ENCODE measurements at places on chromosomes 13 and 19. TPM values are rescaled to one million over a fixed set of nuclear protein-coding genes. Genes with fewer than 3 reads are reported as not detected.

TEX101 gene
- 3.3 TPM for total RNA-seq

DHDH gene
- 1.2 TPM for total RNA-seq

CCDC194 gene
- total RNA-seq, result not detected

FCGBP gene
- total RNA-seq, result 25.7 TPM

CLDND2 gene
- 1.1 TPM for total RNA-seq

CCDC61 gene
- 9.1 TPM for total RNA-seq

CNN1 gene
- total RNA-seq, result 8.3 TPM

ZGLP1 gene
- 1.0 TPM for total RNA-seq

C19orf33 gene
- 272 TPM for total RNA-seq

PSG1 gene
- not detected for total RNA-seq

LENG8 gene
- 38.5 TPM for total RNA-seq

ZIC2 gene
- 0.04 TPM for total RNA-seq

GRCh38 chr13:45207319-45207718, 6.5 kb upstream of the KCTD4 start:
- no peak for ATAC-seq

GRCh38 chr13:109747524-109747923, 38.9 kb downstream of the IRS2 start:
- ATAC-seq, result no peak

GRCh38 chr19:48713041-48713863, 6.3 kb downstream of the MAMSTR start:
- no peak for ATAC-seq

GRCh38 chr19:55699221-55699620, 24.2 kb downstream of the EPN1 start:
- no peak for ATAC-seq

DNA sequence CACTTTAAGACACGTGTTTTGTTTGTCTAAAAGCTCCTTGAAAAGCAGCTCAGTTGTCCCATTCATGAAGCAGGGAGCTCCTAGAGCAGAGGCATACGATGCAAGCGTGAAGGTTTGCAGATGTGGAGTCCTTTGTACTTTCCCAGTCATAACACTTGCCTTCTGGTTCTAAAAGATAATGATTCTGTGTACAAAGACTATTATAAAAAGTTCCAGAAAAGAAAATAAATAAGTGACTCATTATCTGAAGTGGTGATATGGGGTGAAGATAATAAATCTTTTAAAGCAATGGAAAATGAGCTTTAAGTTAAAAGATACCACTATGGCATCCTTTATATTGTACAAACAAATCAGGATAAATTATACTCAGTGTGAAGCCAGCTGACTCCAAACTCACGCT, 569.9 kb downstream of the MYO16 start:
- no peak for ATAC-seq

GRCh38 chr13:103276775-103277498, 210.7 kb upstream of the SLC10A2 start:
- no peak for ATAC-seq

GRCh38 chr13:85441975-85442374, 357.2 kb downstream of the SLITRK6 start:
- no peak for ATAC-seq

DNA sequence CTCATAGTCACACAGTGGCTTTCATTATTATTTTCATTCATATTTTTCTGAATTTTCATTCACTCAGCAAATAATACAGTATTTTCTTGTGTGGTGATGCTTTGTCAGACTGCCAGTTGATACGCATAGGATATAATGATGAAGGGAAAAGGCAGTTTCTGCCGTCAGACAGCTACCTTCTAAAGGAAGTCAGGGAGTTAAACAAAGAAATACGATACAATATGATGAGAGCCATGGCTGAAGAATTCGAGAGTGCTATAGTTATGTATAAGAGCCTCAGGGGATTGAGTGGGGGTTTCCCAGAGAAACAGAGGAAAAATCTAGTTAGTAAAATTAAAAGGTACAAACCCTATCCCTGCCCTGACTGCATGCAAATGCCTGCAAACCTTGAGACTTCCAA, 479.1 kb downstream of the OLFM4 start:
- ATAC-seq, result no peak

DNA sequence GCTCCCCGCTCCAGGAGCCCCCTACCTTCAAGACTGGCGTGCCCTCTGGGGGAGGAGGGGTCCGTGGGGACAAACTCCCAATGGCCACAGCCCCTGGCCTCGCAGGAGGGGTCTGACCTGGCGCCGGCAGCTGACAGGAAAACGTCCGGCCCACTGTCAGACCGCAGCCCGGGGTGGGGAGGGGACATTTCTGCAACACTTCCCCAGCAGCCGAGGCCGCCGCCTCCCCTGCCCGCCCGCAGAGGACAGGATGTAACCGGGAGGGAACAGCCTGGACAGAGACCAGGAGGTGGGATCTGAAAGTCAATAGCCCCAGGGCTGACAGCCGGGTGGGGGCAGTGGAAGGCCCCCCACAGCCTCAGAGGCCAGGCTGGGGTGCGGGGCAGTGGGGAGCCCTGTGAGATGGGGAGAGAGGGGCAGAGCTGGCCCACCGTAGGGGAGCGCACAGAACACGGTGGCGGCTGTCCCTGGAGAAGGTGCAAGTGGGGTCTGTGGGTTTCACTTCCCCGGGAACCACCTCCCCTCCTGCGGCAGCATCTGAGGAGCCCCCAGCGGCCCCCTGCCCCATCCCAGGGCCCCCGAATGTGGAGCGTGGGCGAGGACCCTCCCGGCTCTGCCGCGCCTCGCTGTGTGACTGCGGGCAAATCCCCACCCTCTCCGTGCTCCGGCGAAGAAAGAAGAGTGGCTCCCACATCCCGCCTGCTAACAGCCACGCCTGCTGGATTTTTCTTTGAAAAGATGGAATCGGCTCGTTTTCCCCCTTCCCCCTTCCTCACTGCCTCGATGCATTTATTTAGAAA, at the start of gene PEAK3:
TSS of gene PEAK3 (minus strand) at position 114 of the 800 bp plus-strand sequence. CDS start 1,244 bp downstream, outside the sequence.
- peak; percentile 28 for ATAC-seq

DNA sequence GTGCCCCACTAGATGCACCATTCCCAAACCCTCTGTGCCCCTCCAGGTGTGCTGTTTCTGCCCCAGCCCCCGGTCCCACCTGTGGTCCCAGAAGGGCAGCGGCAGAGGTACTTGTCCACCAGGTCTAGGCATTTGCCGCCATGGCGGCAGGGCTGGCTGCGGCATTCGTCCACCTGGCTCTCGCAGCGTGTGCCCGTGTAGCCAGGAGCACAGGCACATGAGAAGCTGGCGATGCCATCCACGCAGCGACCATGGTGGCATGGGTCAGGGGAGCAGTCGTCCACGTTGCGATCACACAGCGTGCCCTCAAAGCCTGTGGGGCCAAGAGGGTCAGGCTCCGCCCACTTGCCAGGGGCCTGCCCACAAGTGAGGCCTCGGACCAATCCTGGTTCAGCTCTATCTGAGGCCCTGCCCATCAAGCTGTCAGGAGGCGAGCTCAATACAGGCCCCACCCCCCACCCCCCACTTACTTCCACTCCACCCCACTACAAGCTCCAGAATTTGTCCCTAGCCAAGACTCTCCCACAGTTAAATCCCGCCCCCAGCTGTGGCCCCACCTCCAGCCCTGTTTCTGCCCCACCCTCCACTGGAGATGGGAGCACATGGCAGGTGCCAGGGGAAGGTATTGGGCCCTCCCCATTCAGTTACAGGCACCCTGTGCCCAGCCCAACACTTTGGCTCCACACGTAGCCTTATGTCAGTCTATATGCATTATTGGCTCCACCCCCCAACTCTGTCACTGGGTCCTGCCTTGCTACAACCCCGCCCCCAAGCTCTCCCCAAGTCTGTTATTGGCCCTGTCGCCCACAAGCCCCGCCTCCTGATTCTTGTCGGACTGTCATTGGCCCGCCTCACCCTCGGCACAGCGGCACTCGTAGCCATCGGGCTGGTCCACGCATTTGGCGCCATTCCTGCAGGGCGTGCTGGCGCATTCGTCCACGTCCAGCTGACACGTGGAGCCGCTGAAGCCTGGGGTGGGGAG, 13.5 kb downstream of the NOTCH3 start:
- ATAC-seq, result peak; percentile 73

GRCh38 chr19:10776900-10777650, 58.9 kb downstream of the TMED1 start:
- ATAC-seq, result no peak

- no peak for ATAC-seq
These were observed 54.0 kb downstream of the DOCK9 start for GRCh38 chr13:98923641-98924397.

GRCh38 chr13:103694471-103694870, 628.3 kb upstream of the SLC10A2 start:
- no peak for ATAC-seq

DNA sequence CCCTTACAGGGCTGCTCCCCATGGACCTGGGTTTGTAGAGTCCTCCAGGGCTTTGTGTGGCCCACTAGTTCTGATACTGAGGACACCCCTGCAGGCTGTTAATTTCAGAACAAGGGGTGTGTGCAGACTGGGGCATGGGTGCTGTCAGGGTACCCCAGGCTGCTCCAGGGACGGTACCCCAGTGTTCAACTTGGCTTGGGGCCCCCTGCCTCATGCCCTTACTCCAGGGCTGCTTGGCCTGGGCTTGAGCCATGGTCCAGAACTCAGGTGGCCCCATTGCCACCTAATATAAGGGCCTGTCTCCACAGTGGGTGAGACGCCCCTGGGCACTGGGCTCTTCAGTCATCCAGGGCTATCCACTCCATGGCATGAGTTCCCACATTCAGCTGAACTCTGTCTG, 1417.6 kb downstream of the UQCRFS1 start:
- ATAC-seq, result no peak

DNA sequence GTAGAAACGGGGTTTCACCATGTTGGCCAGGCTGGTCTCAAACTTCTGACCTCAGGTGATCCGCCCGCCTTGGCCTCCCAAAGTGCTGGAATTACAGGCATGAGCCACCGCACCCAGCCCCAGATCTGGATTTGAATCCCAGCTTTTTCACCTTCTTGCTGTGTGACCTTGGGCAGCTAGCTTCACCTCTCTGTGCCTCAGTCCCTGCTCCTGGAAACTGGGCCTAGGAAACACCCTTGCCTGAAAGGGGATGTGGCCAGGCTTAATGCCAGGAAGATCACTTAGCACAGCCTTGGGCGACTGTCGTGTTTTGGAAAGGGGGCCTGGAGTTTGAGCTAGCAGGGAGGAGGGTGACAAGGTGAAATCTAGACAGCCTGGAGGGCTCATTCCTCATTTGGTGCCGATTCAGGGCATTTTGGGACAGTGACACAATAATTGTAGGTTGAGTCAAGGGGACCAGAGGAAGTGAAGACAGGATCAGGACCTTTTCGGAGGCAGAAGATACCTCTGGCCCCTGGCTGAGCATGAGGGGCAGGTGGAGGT, 1.8 kb downstream of the PGPEP1 start:
- ATAC-seq, result no peak

GRCh38 chr19:51318687-51319648, 7.5 kb downstream of the IGLON5 start:
- ATAC-seq, result no peak

DNA sequence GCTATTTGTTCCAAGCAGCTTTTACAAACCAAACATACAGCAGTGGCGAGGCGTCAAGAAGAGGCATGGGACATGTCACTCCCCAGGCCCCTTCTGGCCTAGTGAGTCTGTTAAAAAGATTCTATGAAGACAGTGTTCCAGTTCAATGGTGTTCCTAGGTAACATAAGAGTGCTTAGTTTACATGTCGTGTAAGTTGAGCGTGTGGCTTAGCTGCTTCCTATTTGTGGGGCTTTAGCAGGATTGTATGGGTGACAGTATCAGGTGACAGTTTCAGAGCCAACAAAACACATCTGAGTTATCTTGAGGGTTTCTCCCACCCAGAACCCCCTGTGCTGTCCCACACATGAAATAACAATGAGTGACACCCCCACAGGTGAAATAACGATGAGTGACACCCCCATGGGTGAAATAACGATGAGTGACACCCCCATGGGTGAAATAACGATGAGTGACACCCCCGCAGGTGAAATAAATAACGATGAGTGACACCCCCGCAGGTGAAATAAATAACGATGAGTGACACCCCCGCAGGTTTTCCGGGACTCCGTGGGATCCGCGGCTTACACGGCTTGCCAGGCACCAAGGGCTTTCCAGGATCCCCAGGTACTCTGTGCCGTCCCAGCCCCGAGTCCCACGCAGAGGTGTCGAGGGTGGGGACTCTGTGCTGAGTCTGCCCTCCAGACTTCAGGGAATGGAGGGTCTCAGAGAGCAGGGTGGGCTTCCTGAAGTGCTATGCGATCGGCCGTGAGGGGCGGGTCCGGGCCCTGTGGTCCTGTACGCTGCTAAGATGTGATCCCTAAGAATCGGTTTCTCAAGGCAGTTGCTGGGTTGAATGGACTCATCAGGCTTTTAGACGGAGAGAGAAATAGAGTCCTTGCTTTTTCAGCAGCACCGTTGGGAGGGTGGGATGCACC, 68.6 kb downstream of the RAB20 start:
- peak; percentile 17 for ATAC-seq

GRCh38 chr19:14434543-14435319, 1.6 kb downstream of the PKN1 start:
- peak; percentile 85 for ATAC-seq

- ATAC-seq, result no peak
These were observed 21.1 kb downstream of the LATS2 start for GRCh38 chr13:21040120-21040826.

GRCh38 chr19:10214784-10215183, 16.3 kb downstream of the S1PR2 start:
- ATAC-seq, result no peak

- ATAC-seq, result no peak
These were observed 36.3 kb upstream of the MLNR start for GRCh38 chr13:49183672-49184325.

DNA sequence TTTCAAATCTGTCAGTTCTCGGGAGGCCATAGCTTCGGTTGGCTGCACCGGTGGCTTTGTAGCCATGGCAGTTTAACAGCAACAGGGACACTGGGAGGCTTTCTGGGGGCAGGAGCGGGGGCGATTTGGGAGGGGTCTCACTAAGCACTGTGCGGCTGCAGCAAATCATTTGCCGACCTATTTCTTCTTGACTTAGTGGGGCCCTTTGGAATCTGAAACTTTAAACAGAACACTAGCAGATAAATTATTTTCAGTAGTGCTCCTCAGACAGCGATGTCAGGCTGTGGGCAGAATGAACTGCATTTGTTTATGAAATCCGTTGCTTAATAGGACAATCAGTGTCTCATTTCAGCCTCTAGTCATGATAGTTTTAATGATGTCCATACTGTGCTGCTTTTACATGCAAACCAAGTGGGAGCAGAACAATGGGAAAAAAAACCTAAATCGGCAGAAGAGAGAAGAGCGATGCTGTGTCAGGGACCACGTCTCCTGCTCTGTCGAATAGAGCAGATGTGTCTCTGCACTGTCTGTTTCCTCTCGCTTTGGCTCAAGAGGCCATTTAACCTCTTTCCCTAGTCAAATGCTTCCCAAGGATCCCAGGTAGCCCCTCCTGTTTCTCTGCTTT, 211.9 kb downstream of the OLFM4 start:
- ATAC-seq, result no peak

- ATAC-seq, result no peak
These were observed 104.4 kb downstream of the LHFPL6 start for GRCh38 chr13:39498471-39499114.

DNA sequence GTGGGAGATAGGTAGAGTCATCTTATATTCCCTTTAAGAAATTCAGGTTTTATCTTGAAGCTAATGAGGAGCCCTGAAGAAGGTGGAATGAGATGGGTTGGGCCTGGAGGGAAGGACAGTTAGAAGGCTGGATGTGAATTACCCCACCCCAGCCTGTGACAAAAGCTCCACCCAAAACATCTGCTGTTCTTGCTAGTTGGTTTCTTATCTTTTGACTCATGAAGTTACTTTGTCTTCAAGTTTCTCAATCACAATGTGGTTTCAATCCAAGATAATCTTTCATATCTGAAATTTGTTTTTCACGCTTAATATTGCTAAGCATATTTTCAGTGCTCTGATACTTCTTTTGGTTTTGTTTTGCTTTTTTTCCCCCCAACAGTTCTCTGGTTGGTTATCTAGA, 38.3 kb upstream of the HMGB1 start:
- ATAC-seq, result no peak

GRCh38 chr13:41716236-41716635, 244.7 kb downstream of the VWA8 start:
- no peak for ATAC-seq

Measured in esophagus mucosa (tissue), 1 donor.